Sciatic nerve (tissue), 2 donors: ENCODE measurements at places on chromosomes 4 and X.

- no peak for DNase-seq
Measured at GRCh38 chrX:2708592-2709188, 17.6 kb downstream of the CD99 start.

GRCh38 chrX:16023790-16024734 is 99.3 kb upstream of the GRPR start:
- DNase-seq, result no peak

DNA sequence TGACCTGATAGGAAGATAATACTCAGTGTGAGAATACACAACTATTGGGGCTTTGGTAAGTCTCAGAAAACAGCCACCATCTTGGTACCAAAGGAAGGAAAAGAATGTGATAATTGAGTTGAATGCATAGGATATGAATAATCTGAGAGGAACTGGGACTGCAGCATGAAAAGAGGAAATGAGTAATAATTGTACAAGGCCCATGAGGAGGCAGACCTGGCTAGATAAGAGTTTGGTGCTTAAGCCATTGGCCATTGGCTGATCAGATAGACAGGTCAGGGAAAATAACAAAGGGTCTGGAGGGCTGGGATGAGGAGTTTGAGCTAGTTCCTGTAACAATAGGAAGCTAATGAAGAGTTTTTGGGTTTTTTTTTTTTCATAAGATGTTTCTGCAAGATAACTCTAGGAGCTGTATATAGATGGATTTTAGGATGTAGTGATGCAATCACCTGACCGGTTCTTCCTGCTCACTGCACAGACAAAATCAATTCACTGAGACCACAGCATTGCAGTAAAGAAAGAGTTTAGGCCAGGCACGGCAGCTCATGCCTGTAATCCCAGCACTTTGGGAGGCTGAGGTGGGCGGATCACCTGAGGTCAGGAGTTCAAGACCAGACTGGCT is 5.3 kb upstream of the TRMT2B start:
- no peak for DNase-seq

- no peak for DNase-seq
Measured at GRCh38 chrX:105533951-105534350, 288.4 kb upstream of the NRK start.

DNA sequence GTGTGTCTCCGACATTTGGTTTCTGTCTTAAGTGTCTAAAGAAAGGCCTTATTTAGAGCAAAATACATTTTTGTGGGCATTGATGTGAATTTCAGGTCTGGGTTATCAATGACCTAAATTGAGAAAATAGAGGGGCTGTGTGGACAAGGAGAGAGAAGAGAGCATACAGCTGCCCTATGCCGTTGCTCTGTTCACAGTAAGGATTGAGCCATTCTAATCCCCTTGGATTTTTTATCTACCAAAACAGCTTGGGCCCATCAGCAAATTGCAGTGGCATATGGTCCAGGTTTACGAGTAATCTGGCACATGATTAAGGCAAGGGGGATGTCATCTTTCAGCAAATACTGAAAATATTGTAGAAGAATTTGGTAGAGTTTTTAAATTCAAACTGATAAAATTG is 210.2 kb downstream of the ANTXR2 start:
- no peak for DNase-seq

DNA sequence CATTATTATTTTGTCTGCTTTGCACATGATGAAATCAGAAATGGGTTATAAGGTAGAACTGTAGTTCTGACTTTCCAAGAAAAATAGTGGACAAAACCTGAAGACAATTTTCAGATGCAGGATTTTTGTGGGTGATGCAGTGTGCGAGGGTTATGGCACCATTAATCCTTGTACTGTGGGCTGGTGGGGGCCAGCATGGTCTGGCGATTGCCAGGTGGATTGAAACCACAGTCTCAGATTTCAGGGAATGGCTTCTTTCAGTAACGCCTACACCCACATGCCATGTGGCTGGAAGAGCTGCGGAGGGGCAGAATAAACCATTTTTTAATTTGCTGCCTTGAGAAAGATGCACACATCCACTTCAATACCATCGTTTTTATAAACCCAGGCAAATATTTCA is 150.5 kb downstream of the ARSF start:
- no peak for DNase-seq

- no peak for DNase-seq
Measured at GRCh38 chr4:16386711-16387320, 160.5 kb upstream of the TAPT1 start.

GRCh38 chrX:115138040-115138439 is 51.2 kb upstream of the RBMXL3 start:
- DNase-seq, result no peak

GRCh38 chr4:42643685-42644084 is 13.2 kb downstream of the ATP8A1 start:
- DNase-seq, result no peak

DNA sequence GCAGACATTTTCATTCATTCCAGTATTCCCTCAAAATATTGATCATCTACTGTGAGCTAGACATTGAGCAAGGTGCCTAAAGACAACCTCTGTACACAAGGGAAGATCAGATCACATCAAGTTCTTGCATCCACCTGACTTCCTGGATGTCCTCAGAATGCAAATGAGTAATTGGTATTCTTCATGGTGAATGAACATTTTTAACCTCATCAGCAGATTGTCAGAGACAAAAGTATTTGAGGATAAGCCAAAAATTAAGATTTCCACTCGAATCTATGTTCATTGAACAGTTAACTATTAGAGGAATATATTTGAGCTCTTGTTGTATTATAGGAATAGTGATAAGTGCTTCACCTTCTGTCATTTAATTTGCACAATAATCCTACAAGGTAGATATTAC is 1.3 kb downstream of the SMARCAD1 start:
- no peak for DNase-seq

- no peak for DNase-seq
Measured at GRCh38 chrX:145002771-145003170, 244.5 kb upstream of the SPANXN1 start.

DNA sequence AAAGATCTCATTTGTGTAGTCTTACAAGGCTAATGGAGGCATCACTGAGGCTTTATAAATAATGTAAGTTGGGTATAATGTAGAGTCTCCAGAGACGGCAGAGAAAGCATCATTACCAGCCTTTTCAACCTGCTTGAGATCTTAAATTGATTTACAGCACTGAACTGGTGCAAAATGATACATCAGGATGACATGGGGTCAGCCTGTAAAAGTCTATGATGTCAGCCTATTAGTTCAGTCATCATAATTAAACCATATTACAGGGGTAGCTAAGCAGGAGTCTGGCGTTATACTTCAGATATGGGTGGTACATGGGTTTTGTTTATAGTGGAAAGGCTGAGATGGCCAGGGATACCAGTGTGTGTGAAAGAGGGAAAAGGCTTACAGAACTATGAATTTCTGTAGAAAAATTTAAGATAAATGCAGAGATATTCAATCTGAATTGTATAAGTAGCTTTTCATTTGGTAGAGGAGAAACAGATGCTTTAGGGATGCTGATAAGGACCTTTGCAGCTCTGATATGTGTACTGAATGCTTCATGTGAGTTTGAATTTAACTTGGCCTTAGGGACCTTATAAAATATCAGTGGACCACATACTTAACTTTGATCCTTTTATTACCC is 2.7 kb downstream of the SMAD1 start:
- DNase-seq, result no peak

- DNase-seq, result no peak
Measured at GRCh38 chr4:40270609-40271008, 64.5 kb upstream of the CHRNA9 start.

DNA sequence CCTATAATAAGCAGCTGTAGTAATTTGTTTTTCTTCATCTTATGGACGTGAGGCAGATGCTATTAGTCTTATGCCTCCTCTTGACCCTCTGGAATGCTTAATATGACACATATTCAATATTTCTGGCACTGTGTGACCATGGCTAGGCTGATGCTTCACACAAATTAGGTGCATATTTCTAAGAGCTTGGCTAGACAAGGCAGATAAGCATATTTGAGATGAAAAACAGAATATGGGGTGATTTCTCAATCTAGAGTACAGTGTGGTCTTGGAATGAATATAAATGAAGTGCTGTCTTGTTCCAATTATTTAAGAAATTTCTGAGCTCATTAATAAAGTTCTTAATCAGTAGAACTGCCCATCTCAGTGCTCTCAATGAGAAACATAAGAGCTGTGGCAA is 156.2 kb downstream of the NPNT start:
- DNase-seq, result no peak

- no peak for DNase-seq
Measured at GRCh38 chr4:155878611-155879010, 12.5 kb upstream of the ASIC5 start.

DNA sequence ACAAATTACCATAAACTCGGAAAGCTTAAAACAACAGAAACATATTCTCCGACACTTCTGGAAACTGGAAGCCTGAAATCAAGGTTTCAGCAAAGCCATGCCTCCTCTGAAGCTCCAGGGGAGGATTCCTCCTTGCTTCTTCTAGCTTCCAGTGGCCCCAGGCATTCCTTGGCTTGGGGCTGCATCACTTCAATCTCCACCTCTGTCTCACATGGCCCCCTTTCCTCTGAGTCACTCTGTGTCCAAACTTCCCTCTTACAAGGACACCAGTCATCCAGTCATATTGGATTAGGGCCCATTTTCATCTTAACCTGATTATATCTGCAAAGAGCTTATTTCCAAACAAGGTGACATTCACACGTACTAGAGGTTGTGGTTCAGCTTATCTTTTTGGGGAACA is 17.3 kb downstream of the PARM1 start:
- DNase-seq, result no peak

- DNase-seq, result no peak
Measured at GRCh38 chrX:44747317-44747716, 96.5 kb upstream of the DUSP21 start.
